G401 (cell line): ENCODE measurements at places on chromosomes 2 and 18.

DNA sequence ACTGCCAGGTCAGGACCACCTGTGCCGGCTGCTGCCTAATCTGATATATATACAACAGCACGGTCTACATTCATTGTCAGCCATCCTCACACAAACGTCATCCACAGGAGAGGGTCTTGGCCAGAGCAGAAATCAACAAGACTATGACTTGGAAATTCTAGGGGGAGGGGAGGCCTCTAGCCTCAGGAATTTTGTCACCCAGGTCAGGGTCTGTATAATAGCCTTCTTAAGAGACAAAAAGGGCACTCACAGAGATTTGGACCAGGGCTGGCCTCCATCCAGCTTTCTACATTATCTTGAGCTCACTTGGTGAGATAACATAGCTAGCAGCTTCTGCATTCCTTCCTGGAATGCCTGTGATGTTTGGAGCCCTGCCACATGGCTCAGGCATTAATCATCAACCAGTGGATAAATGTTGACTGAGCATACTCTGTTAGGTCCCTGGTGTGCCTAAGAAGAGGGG lies 50.4 kb upstream of the CTIF start:
- DNase-seq = no peak

GRCh38 chr18:13800505-13801259 lies 23.3 kb upstream of the MC5R start:
- DNase-seq = peak; percentile 58

DNA sequence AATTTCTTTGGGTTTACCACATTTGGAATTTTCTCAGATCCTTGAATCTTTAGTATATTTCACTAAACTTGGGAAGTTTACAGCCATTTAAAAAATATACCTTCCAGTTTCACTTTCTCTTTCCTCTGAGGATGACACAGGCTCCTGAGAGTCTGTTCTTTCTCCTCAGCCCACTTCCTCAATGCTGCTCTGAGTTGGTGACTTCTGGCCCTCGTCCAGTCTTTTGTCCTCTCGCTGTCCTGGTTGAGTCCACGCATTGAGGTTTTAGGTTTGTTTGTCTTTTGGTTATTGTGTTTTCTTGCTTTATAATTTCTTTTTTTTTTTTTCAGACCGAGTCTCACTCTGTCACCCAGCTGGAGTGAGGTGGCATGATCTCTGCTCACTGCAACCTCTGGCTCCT lies 40.7 kb upstream of the GALR1 start:
- no peak for DNase-seq

DNA sequence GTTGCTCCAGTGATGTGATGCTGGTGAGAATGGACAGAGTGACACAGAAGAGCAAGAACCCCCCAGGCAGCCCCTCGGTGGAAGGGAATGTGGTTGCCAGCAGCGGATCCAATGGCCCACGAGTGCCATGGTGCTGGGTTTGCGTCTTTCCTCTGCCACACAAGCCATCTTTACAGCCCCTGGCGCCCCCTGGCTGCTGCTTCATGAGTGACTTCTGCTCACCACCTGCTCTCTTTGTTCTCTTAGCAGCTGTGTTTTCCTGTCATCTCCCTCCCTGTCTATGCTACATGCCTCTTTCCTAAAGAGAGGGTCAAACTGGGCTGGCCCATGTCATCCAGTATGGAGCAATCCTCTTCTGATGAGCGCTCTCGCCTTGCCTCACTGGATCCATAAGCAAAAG lies 300.0 kb upstream of the SMIM21 start:
- DNase-seq = peak; percentile 3

- peak; percentile 33 for DNase-seq
Observed at GRCh38 chr2:172927641-172928357, 147.8 kb upstream of the MAP3K20 start.

DNA sequence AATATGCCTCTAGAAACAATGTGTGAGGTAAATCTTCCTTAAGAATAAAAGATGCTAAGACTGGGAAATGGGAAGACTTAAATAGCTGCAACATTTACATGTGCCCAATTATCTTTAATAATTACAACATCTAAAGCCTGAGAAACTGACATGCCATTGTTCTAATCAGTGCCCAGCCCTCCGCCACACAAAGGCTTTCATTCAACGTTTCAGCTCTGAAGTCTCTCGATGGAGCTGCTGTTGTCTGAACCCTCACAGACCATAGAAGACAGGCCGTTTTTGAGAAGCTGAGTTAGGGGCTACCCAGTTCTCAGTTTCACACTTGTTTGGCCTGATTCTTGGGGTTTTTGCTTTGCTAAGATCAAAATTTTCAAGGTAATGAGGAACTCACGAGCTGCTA lies 315.4 kb upstream of the CHST9 start:
- DNase-seq = no peak

GRCh38 chr18:36534154-36534688 lies 236.7 kb downstream of the FHOD3 start:
- no peak for DNase-seq

DNA sequence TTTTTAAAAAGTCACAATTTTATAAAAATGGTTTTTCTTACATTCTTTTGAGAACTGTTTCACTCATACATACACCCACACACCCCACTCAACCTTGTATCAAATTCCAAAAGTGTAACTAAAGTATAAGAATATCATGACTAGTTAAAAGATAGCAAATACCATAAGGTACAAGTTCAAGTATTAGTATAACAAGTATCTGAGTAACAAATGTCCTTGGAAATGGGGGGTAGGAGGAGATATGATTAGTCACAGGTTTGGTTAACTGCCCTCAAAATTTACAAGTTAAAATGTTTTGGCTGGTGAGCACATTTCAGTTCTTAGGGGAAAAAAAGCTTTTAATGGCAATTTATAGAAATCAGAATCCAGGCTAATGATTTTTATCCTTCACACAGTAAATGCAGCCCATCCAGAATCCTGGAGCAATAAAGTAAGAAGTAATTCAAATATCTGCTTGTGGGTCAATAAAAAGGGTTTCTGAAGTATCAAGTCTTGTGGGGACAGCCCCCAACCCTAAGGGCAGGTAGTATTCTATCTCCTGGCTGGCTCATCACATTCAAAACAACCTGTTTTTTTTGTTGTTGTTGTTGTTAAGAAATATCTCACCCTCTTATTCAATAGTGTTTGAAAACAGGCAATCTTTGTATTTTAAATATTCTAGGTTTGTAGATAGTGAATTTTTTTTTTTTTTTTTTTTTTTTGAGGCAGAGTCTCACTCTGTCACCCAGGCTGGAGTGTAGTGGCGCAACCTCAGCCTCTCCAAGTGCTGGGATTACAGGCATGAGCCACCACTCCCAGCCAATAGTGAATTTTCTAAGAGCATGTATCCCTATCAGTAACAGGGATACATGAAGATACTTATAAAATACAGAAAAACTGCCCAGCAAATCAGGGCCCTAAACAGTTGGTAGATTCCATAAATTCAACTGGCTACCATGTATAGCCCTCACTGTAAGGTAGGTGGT lies 14.5 kb downstream of the IAH1 start:
- no peak for DNase-seq

DNA sequence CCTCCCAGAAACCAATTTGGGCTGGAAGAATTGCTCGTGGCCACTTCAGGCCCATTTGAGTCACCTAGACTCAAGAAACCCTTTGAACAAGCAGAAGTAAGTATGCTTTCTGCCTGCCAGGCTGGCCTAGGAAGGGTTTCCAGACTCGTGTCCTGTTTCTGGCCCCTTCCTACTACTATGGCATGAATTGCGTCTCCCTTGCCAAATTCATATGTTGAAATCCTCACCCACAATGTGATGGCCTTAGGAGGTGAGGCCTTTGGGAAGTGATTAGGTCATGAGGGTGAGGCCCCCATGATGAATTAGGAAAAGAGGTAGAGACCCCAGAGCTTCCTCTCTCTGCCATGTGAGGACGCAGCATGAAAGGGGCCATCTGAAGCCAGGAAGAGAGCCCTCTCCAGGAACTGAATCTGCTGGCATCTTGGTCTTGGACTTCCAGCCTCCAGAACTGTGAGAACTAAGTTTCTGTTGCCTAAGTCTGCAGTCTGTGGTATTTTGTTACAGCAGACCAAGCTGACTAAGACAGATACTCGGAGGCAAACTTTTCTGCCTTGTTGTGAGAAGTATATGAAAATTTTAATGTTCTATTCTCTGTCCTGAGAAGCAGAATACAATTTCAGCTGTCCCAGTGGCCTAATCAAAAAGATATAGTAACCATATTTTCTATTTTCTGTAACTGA lies 13.1 kb downstream of the GPR45 start:
- DNase-seq = no peak
